SK-N-MC (cell line): ENCODE measurements at places on chromosomes 1 and 21.

- no peak for DNase-seq
Observed at GRCh38 chr1:175906370-175906769, 163.0 kb upstream of the TNR start.

DNA sequence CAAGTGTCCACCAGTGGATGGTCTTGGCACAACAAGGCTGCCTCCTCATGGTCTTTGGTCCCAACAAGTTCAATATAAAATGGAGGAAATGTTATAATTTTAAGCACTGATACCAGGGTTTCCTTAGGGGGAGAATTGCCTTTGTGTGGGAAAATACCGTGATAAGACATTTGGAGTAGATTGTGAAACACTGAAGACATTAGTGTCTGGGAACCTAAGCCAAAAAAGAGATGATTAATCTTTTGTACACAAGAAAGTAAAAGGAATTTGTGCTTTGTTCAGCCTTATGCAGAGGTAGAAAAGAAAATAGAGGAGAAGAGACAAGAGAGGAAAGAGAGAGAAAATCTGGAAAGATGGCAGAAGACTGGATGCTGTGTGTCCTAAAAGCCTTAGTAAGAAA, 36.1 kb downstream of the ST6GALNAC3 start:
- no peak for DNase-seq

- DNase-seq = no peak
Observed at GRCh38 chr1:22639286-22639685, 2.9 kb downstream of the C1QA start.

DNA sequence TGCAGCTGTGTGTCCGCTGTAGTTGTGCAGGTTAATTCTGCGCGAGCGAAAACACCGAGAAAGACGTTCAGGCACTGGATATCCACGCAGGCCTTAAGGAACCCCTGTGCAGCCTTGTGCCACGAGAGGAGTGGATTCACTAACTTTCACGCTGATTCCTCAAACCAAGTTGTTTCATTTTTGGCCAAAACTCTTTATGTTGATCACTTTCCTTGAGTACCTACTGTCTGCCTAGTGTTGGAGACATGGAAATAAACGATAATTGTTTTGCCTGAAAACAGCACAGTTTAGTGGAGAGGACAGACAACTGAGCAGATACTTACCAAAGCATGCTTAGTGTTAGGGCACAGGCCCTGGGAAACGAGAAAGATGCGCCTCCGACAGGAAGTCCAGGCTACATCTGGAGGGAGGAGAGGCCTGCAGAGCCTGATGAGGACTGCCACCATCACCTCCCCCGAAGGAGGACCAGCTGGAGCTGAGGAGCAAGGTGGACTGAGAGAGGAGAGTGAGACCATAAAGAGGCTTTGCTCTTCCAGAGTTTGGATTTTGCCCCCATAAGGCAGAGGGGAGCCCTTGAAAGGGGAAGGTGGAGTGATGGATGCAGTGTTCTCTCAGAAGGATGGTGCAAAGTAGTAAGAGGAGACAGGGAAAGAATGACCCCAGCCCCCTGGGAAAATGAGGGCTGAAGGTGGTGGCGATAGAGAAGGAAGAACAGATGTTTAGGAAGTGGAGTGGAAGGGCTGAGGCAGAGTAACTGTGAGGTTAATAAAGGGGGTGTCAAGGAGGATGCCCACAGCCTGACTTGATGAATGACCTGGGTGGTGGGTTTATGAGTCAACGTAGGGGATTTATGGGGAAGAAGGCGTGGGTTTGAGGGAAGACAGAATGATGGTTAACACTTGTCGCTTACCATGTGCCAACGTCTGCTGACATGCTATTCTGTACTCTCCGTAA, 956 bp upstream of the SCAF4 start:
- DNase-seq = no peak
